Right atrium auricular region (tissue), 2 donors: ENCODE measurements at places on chromosomes 5 and 9. TPM values are rescaled to one million over a fixed set of nuclear protein-coding genes. Genes with fewer than 3 reads are reported as not detected.

The GABRA1 gene
- not detected for total RNA-seq

The RECK gene
- total RNA-seq, result 7.6 TPM

The GOLGA1 gene
- total RNA-seq, result 12.8 TPM

DNA sequence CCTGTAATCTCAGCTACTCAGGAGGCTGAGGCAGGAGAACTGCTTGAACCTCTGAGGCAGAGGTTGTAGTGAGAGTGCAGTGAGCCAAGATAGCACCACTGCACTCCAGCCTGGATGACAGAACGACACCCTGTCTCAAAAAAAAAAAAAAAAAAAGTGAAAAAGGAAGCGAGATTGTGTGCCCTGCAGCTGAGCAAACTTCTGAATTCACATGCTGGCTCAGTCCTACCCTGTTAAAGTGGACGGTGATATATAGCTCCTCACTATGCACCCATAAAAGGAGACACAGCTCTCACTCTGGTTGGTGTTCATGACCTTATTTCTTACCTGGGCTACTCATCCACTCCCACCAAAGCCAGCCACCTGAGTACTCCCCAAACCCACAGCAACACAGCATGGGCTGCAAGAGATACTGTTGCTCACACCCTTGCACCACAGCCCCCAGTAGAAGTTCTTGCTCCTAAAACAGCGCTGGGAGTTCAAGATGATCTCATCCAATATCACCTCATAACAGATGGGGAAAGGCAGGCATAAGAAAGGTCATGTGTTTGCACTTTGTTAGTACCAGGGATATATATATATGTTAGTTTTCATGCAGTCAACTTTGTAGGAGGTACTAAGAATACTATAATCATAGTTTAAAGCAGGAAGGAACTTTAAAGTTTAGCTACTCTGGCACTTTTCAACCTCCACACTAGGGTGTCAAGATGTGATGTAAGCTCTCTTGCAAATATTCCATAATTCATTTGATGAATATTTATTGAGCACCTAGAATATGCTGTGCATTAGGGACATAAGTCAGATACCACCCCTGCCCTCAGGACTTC lies 4.0 kb downstream of the TTLL11 start:
- H3K4me1 ChIP-seq, result peaks cover 33% of the 10 kb centered on the region
- no peak overlapping the region for H3K27ac ChIP-seq
- no peaks in the 10 kb centered on the region for H3K36me3 ChIP-seq

DNA sequence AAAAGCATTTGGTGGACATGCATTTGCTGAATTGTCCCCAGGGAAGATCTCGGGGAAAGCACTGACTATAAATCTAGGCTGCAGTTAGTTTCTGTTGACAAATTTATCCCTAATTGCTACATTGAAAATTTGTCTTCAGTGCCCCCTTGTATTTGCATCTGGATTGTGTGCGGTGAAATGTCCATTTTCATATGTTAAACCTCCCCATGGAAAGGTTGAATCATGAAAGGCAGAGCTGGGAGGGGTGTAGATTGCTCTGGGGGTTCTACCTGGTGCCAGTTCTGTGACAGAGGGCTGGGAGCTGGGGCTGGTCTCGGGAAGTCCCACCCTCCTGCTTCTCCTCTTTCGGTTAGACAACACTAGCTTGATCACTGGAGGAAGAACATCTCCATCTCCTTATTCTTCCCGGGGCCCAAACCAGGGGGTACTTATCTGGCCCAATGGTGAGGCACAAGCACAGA lies 101.9 kb downstream of the GADD45G start:
- H3K27me3 ChIP-seq, result no peaks in the 10 kb centered on the region
- no peaks in the 10 kb centered on the region for H3K36me3 ChIP-seq
- peak overlapping the region; percentile 35 for H3K27ac ChIP-seq
- DNase-seq, result no peak

DNA sequence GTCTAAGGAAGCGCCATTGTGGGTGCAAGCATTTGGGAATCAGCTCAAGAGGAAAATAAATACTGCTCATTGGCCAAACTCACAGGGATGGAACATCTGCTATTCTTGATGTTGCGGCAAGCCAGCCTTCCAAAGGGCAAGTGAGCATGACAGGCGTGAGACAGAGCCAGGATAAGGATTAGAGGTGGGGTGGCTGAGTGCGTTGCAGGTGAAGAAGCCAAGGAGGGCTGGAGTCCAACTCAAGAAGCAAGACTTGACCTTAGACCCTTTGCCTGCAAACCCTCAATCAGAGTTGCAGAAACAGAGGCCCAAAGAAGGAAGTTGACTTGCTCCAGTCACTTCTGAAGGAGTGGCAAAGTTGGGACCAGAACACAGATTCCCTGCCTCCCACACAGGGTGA lies 79.4 kb downstream of the WWC1 start:
- H3K4me3 ChIP-seq, result no peak overlapping the region
- no peaks in the 10 kb centered on the region for H3K27me3 ChIP-seq
- no peak for DNase-seq
- no peak overlapping the region for H3K27ac ChIP-seq
- no peaks in the 10 kb centered on the region for H3K36me3 ChIP-seq

- H3K36me3 ChIP-seq, result peaks cover 15% of the 10 kb centered on the region
- peak overlapping the region; percentile 85 for H3K4me3 ChIP-seq
- no peaks in the 10 kb centered on the region for H3K27me3 ChIP-seq
- DNase-seq, result no peak
Observed at GRCh38 chr9:35659340-35659739, 1.2 kb downstream of the CCDC107 start.

DNA sequence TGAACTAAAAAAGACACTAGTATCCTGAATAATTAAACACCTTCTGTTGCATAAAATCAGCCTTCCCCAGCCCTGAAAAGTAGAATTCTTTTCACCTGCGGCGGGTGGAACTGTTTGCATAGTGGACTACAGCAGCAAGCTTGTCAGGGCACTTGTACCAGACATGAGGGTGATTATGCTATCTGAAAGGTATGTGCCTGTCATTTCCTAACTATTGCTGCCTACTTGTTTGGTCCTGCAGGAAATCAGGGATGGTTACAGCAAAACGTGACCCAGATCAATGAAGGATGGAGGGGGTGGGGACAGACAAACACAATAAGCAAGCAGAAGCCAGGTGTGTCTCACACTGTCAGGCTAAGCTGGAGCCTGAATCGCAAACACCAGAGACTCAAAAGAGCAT lies 385.6 kb downstream of the MLLT3 start:
- H3K4me3 ChIP-seq, result no peak overlapping the region
- no peaks in the 10 kb centered on the region for H3K4me1 ChIP-seq
- DNase-seq, result no peak
- no peak overlapping the region for H3K27ac ChIP-seq

DNA sequence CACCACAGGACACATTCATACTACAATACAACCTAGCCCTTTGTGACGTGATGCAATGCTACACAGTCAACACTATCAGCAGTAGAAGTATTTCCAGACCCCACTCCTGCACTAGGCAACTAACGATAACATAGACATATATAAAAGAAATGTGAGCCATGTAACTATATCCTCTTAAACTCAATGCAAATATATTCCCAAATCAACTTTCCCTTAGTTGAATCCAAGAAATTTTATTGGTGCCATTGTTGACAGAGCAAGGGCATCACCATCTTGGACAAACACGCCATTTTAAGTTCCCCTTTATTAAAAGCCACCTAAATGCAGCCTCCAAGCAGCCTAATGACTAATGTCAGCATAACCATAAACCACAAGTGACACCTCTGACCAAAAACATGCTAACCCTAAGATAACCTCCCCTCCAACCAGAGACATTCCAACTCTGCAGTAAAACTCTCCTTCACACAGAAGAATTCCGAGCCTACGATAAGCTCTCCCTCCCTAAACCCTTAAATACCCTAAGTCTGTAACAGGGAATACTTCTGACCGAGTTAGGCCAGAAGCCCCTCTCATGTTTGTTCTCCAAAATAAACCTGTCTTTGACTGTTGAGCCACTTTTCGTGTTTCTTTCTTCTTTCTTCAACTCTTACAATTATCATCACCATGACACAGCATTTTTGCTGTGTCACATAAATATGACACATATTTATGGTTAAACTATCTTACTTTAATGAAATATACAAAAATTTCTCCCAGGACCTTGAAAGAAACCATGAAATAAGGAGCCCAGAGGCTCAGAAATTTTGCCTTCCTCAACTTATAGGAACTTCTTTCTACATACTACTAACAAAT lies 1497.8 kb downstream of the EFNA5 start:
- no peak overlapping the region for H3K27ac ChIP-seq
- H3K4me1 ChIP-seq, result no peaks in the 10 kb centered on the region
- DNase-seq, result no peak
- no peaks in the 10 kb centered on the region for H3K36me3 ChIP-seq
- no peaks in the 10 kb centered on the region for H3K27me3 ChIP-seq

DNA sequence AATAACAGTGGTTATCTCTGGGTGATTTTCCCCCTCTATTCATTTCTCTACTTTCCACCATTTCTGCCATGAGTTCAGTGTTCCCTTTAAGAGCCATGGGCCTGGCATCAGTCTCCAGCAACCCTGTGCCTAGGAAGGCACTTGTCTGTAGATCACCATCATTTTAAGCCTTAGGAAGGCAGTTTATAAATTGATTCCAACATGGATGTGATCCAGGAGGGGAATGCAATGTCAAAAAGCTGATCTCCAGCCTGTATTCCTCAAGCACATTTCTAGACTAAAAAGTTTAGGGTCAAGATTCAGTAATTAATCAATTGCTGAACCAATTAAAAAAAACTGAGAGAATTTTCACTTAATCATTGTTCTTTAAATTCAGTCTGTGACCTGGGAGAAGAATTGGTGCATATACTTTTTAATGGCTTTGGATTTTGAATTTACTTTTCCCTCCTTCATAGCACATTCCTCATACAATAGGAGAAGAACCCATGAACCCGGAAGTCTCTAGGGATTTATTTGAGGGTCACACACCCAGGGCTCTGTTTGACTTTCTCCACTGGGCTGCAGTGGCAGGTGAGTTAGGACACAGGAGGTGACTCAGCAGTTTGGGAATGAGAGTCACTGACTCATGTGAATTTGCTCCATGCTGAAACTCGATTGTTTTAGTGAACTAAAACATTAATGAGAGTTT lies 6.1 kb upstream of the ERMP1 start:
- H3K27me3 ChIP-seq, result no peaks in the 10 kb centered on the region
- H3K36me3 ChIP-seq, result no peaks in the 10 kb centered on the region
- H3K4me1 ChIP-seq, result no peaks in the 10 kb centered on the region
- no peak for DNase-seq
- no peak overlapping the region for H3K27ac ChIP-seq

- H3K36me3 ChIP-seq, result no peaks in the 10 kb centered on the region
- H3K27ac ChIP-seq, result no peak overlapping the region
- DNase-seq, result no peak
- H3K4me3 ChIP-seq, result no peak overlapping the region
Observed at GRCh38 chr9:134226221-134226930, 62.0 kb upstream of the RNU6ATAC start.

DNA sequence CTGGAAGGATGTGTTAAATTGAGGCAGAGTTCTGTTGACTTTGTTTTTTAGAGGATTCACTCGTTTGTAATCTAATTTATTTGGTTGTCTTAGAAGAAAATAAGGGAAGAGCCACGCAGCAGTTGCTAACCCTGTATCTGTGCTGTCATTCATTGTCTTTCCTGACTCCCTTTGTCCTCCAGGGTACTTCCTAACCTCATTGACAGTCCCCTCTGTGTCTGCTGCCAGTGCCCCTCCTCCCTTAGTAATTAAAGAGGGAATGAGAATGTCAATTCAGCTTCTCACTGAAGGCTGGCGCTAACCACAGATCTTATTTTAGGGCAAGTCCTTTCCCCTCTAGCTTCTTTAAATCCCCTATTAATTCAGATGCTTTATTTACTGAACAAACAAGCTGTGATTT lies 84.0 kb downstream of the MAST4 start:
- no peak overlapping the region for H3K27ac ChIP-seq
- no peak overlapping the region for H3K4me3 ChIP-seq
- H3K4me1 ChIP-seq, result peaks cover 19% of the 10 kb centered on the region
- no peaks in the 10 kb centered on the region for H3K36me3 ChIP-seq
